ENCODE measurements at places on chromosomes 3 and 15.
A peak's percentile ranks its signal among the peaks of the same experiment; 100 is the strongest.

DNA sequence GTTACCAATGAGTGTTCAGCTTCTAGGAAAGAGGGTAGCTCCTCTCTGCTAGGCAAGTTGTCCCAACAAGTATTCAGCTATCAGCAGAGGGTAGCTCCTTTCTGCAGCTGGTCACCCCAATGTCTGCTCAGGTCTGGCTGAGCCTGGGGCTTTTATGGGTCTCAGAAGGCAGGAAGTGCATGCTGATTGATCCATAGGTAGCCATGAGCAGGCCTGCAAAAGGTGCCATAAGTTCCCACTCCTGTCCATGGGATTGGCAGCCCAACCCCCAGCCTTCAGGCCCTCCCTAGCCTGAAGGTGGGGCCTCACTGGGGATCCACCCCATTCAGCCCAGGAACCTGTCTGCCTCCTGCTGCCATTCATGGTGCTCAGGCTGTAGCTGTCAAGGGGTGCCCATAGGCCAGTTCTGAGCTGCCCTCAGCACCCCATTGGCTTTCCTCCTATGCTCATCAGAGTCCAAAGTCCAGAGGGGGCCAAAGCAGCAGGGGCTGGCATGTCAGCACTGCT lies 34.6 kb upstream of the DNAJC13 start:
- DNase-seq = no peak

GRCh38 chr3:12663401-12663935 lies 449 bp downstream of the RAF1 start:
- DNase-seq = peak; percentile 54

GRCh38 chr3:147807776-147808175 lies 398.6 kb downstream of the ZIC1 start:
- no peak for DNase-seq

GRCh38 chr15:27648359-27648758 lies 450.8 kb downstream of the OCA2 start:
- no peak for DNase-seq

Data from T-helper 17 cell (primary cell).